Left cardiac atrium (tissue), 4 donors: ENCODE measurements at places on chromosomes 2 and 18. TPM values are rescaled to one million over a fixed set of nuclear protein-coding genes. Genes with fewer than 3 reads are reported as not detected.

Gene EIF2B4
- 32.1 TPM for total RNA-seq

Gene FEV
- not detected for total RNA-seq

Gene TGIF1
- 12.0 TPM for total RNA-seq

Gene DNAJC5G
- 0.71 TPM for total RNA-seq

Gene TEX44
- not detected for total RNA-seq

Gene ST8SIA5
- 2.5 TPM for total RNA-seq
